ENCODE measurements at places on chromosomes 4 and X.

GRCh38 chr4:139738846-139739613 lies 73.4 kb downstream of the MGST2 start:
- no peak for DNase-seq

DNA sequence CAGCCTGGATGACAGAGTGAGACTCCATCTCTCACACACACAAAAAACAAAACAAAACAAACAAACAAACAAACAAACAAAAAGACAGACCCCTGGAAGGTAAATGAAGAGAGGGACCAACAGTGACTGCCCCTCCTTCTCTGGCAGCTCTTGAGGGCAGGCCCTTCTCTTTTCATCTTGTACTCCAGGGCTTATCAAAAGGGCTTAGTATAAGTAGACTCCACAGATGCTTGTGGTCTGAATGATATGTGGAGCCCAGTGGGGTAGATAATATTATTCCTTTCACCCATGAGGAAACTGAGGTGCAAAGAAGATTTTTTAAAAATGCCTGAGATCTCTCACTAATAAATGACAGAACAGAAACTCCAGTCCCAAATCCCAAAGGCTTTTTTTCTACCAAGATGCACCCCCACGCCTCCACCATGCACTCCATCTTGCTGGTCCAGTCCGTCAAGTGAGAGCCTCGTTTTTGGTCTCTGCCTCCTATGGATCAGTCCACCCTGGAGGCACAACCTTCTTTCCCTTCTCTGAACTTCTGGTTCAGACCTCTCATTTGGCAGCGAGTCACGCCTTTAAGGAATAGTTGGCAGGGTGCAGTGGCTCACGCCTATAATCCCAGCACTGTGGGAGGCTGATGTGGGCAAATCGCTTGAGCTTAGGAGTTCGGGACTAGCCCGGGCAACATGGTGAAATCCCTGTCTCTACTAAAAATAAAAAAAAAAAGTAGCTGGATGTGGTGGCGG lies 17.0 kb upstream of the CHRNA9 start:
- DNase-seq: no peak

- no peak for DNase-seq
Observed at GRCh38 chrX:13085526-13085925, 41.1 kb upstream of the FAM9C start.

DNA sequence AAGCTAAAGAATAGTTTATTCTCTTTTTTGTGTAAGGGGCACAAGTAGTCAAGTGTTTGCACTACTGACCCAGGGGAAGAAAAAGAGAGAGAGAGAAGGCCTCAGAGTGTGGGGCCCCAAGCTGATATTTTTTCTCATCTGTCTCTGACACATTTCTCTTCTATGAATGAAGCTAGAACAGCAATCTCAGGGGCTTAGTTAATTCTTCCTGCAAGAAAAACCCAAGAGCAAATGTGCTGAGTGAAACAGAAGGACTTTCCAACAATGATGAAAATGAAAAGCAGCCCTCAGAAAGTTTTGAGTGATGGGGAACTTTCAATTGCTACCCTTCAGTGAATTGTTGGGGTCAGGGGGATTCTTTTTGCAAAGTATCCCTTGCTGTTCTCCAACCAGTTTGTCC lies 9.2 kb upstream of the MSN start:
- DNase-seq: no peak

GRCh38 chr4:5941601-5942000 lies 48.7 kb upstream of the CRMP1 start:
- no peak for DNase-seq

GRCh38 chr4:10567766-10568165 lies 110.5 kb upstream of the ZNF518B start:
- DNase-seq: no peak

All from BE2C (cell line).